ENCODE measurements at places on chromosomes 16 and 17.
A peak's percentile ranks its signal among the peaks of the same experiment; 100 is the strongest.

GRCh38 chr17:55304171-55304859 is 39.6 kb downstream of the HLF start:
- no peak for DNase-seq

GRCh38 chr17:78144147-78144719 is 2.0 kb upstream of the C17orf99 start:
- DNase-seq: no peak

- DNase-seq: no peak
Measured at GRCh38 chr16:24858219-24859041, 12.7 kb downstream of the SLC5A11 start.

DNA sequence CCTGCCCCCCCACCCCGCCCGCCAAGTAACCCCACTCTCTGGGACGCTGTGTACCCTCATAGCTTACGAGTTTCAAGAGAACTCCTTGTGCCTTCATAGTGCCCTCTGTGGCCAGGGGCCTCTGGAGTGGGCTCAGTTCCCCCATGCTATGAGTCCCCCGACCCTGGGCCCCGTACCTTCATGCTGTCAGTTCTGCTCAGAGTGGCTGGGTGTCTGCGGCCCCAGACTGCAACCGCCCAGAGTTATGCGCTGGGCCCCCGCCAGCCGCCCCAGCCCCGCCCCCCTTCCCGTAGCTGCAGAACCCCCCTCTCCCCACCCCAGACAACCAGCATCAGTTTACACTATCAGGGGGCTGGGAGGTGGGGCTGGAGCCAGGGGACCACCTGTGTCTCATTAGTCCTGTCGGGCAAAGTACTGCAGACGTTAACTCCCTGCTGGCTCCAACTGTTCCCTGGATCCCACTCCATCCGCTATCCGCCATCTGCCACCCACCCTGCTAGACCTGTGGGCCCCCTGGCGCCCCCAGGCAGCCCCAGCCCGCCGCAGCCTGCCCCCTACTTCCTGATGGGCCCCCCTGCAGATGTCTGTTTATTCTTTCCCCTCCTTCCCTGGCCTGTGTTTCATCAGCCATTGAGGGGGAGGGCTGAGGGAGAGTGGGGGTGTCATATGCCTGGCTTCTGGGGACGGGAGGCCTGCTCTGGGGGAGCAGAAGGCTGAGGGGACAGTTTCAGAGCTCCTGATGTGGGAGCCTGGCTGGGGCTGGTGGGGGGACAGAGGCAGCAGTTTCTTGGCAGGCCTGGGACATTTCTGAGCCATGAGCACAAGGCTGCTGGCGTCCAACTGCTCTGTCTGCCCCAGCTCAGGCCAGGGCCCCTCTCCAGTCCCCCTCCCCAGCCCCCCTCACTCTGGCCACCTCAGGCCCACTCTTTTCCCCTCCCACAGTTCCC is at the start of gene MFAP4:
TSS of gene MFAP4 (minus strand) at position 217 of the 947 bp plus-strand sequence. CDS start at position 182, 35 bp downstream.
- DNase-seq: peak; percentile 58

- DNase-seq: no peak
Measured at GRCh38 chr17:68461589-68461988, 4.3 kb upstream of the WIPI1 start.

GRCh38 chr16:56191156-56191815 is at the start of gene GNAO1:
TSS of gene GNAO1 (plus strand) at chr16:56191489. CDS start at chr16:56192236, 747 bp downstream.
- peak; percentile 76 for DNase-seq

DNA sequence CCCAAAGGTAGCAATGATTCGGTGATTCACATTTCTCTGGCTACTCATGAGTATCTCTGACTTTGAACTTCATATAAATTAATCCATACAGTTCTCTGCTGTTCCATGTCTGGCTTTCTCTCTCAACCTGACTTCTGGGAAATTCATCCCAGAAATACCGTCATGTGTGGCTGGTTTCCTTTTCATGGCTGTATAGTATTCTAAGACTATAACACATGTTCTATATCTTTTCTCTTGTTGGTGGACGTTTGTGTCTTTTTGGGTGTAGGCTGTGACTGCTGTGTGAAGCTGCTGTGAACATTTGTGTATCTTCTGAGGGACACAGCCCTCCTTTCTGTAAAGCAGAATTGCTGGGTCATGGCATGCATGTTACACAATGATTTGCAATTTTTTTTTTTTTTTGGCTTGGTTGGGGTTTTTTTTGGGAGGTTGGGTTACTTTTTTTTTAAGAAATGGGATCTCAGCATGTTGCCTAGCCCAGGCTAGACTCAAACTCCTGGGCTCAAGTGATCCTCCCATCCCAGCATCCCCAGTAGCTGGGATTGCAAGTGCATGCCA is 6.3 kb downstream of the TTYH2 start:
- no peak for DNase-seq

DNA sequence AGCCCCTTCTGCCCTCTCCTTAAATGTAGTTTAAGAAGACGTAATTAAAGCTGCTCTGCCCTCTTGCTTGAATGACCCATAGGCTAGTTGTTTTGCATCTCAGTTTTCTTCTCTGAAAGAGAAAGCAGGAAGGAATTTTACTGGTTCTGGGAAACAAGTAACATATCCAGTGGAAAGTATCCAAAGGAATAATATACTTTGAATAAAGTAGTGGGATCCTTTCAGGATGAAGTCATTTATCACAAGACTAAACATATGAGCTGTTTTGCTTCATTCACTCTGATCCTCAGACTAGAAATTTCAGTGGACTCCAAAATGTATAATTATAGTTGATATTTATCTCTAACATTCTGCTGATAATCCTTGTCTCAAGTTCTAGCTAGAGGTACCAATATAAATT is 1297.6 kb upstream of the GOT2 start:
- no peak for DNase-seq

All from NCI-H1092 (cell line).